ENCODE measurements at places on chromosomes 1 and 21.

- DNase-seq = no peak
Measured at GRCh38 chr1:24454673-24455072, 39.1 kb downstream of the NIPAL3 start.

DNA sequence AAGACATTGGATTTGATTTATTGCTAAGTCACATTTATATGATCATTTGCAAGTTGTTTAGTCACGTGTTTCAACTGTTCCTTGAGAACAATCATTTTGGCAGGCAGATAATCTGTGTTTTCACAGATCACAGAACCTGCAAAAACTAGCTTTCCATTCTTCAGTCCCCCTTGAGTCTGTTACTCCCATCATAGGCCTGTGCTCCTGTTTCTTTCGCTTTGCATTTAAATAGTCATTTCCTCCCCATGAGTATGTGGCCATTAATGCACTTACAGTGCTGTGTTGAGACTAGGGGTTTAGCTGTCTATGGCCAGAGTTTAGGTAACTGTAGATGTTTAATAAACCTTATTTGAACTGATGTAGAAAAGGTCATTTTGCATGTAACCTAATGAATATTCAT, 214.5 kb downstream of the PATJ start:
- DNase-seq = no peak

DNA sequence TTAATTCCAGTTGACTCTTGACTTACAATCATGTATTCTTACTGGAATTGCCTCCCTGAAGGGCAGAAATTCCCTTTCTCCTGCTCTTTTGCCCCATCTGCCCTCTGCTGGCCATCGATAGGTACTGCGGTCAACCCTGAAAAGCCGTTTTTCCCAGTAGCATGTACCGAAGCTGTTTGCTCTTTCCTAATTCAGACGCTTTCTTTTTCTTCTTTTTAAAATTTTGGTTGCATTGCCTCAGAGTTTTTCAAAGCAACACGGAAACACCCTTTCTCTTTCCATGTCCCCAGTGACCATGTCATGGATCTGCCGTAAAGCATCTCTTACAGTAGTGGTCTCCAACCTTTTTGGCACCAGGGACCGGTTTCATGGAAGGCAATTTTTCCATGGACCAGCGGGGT, 164.2 kb upstream of the C1orf21 start:
- DNase-seq = peak; percentile 50

DNA sequence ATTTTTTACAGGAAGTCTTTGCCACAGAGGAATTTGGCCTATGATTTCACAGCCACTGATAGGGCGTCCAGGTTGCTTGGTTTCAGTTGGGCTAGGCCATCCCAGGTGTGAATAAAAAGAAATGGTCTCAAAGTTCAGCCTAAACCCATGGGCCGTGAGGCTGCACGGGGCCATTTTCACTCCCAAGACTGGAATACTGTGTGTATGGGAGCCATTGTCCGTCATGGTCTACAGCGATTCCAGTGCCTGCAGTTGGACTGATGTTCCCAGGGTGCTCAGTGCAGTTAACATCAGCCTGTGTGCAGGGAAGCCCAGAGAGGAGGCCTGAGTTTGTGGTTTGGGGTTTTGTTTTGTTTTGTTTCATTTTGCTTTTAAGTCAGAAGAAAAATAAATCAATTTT, 133.2 kb downstream of the ADSS2 start:
- no peak for DNase-seq

DNA sequence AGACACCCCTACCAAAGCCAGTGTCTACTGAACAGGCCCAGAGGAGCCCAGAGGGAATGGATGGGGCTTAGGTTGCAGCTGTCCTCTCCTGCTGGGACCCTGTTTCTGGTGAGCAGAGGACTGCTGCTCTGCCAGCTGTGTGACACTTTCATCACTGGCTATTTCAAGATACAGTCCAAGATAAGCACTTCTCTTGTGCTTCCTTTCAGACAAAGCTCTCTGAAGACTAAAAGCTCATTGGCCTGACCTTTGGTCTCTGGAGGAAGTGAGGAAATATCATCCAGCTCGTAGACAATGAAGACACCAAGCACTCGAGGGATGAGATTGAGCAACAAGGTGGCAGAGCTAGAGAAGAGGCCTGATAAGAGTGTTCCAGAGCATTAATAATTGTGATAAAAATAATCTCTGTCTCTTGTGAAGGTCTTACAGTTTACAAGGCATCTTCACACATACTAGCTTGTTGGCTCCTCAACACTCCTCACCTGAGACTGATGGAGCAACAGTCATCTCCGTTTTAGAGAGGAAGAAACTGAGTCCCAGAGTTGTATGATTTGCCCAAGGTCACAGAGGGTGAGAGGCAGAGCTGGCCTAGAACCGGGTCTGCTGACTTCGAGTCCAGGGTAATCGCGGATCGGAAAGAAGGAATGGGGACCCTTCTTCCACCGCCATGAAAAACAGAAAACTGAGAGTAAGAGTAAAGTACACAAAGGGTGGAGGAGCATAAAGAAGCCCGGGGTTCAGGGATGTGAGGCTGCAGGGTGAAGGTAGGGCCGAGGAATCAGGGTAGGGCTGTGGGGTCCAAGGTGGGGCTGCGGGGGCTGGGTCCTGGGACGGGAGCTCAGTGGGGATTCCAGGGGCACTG, 666 bp downstream of the PAFAH2 start:
- no peak for DNase-seq

GRCh38 chr1:70714149-70714548, 303.1 kb downstream of the CTH start:
- no peak for DNase-seq

DNA sequence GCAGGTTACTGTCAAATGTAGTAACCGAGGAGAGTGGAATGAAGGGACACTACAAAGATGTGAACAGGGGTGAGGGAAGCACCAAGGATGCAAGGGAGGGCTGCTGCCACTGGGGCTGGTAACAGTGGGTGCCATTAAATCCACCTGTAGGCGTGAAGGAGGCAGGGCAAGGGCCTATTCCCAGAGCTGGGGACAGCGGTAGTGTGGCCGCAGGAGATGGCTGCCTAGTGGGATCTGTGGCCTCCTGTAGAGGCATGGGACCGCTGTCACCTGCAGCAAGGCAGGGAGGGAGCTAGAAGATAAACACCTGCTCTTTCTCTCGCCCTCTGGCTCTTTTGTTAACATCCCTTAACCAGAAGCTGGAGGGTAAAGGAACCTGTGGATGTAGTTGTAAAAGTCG, 80.5 kb upstream of the CNIH3 start:
- no peak for DNase-seq

GRCh38 chr1:2927393-2928360, 93.6 kb upstream of the ACTRT2 start:
- DNase-seq = no peak

- DNase-seq = no peak
Measured at GRCh38 chr1:205339717-205340116, 17.0 kb downstream of the KLHDC8A start.
